Stimulated activated CD8-positive, alpha-beta memory T cell treated with anti-CD3 and anti-CD28 coated beads, Interleukin-4, amount 100 ng/mL, for 4 hours (primary cell): ENCODE measurements at places on chromosomes 12 and 14.

- no peak for DNase-seq
Observed at GRCh38 chr14:69320581-69321365, 60.8 kb downstream of the GALNT16 start.

- DNase-seq, result no peak
Observed at GRCh38 chr14:50344116-50344775, 32.1 kb downstream of the DMAC2L start.

- DNase-seq, result no peak
Observed at GRCh38 chr12:97575403-97576193, 113.0 kb downstream of the RMST start.

DNA sequence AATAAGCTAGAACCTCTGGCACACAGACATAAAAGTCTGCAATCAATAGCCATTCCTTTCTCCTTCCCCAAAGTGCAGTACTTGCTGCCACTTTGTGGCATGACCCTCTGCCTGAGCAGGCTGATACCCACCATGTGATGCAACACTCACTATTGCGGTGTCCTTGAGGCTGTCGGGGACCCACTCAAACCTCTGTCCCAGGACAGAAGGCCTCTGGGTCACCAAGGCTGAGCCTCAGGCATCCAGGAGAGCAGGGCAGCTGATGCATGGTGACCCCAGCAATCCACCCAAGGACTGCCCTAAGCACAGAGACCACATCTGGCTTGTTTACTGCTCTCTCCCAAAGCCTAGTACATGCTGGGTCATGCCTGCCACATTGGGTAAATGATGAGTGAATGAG is 114.2 kb downstream of the DPF3 start:
- no peak for DNase-seq

DNA sequence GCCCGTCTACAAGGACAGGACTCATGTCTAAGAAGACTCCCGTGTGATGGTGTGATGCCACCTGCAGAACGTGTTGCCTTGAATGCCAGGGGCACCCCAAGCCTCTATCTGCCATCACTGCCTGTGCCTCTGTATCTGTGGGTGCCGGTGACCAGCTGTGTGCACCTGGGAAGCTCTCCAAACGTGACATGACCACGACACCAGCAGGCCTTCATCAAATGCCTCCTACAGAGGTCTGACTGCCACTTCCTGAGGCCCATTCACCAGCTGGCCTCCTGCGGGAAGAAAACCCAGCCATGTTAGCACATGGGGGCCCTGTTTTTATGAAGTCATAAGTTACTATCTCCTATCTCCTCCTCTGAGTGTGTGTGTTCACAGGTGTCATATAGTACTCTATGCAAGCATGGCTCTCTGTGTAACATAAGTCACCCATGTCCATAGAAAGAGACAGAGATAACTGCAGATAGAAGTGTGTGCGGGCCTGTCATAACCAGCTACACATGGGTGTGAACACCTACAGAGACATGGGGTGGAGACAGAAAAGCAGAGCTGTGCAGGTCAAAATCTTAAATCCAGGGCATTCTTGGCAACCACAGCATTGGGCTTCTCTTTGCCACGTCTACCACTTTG is 18.3 kb upstream of the SERPINA4 start:
- DNase-seq, result no peak

- DNase-seq, result no peak
Observed at GRCh38 chr14:28975084-28975483, 208.5 kb downstream of the FOXG1 start.

GRCh38 chr12:53989227-53990113 is 4.5 kb downstream of the HOXC10 start:
- no peak for DNase-seq

- DNase-seq, result no peak
Observed at GRCh38 chr14:55388160-55388559, 23.5 kb downstream of the ATG14 start.

DNA sequence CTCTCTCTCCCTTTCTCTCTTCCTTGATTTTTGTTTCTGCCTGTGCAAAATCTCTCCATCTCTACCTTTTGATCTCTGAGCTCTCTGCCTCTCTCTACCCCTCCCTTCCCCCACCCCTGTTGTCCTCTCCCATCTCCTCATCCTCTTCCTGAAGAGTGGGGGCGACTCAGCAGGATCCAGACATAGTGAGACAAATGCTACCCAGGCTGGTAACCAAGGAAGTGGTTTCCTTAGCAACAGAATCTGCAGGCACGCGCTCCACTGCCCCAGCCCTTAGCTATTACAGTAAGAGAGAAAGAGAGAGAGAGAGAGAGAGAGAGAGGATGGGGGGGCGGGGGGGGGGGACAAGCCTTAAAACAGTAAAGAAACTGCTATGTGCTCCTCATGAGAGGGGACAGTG is 85.6 kb downstream of the CMKLR1 start:
- DNase-seq, result no peak

- no peak for DNase-seq
Observed at GRCh38 chr12:27541031-27541719, 17.2 kb downstream of the PPFIBP1 start.
